Regular cardiac myocyte (primary cell): ENCODE measurements at places on chromosomes 2 and 18. TPM values are rescaled to one million over a fixed set of nuclear protein-coding genes. Genes with fewer than 3 reads are reported as not detected.

SP5 gene
- total RNA-seq = not detected in 2 replicates

HRH4 gene
- total RNA-seq = under 0.01 and 0.28 TPM in 2 replicates

ATOH8 gene
- total RNA-seq = 28.2 and 28.6 TPM in 2 replicates

PCARE gene
- not detected in 2 replicates for total RNA-seq

FKBP1B gene
- 8.2 and 11.8 TPM in 2 replicates for total RNA-seq
